ENCODE measurements at places on chromosomes 16 and 17.

GRCh38 chr17:17710728-17711541 lies 29.7 kb downstream of the RAI1 start:
- DNase-seq = no peak

DNA sequence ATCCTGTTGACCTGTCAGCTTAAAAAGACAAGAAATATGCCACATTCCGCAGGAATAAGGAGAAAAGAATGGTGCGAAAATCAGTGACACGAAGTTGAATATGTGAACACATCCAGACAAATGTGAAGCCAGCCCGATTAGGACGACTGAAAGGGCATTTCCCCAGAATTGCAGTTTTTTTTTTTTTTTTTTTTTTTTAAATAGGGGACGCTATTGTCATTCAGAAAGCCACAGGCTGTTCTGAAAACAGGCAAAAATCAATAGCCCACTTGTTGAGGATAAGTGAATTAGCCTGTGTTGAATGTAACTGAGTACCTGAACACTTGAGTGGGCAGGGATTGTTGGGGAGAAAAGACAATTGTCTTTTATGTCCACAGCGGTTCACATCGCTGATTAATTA lies 507.1 kb downstream of the WWOX start:
- peak; percentile 2 for DNase-seq

- no peak for DNase-seq
These were observed 127.8 kb upstream of the CDC42EP4 start for GRCh38 chr17:73439597-73439996.

DNA sequence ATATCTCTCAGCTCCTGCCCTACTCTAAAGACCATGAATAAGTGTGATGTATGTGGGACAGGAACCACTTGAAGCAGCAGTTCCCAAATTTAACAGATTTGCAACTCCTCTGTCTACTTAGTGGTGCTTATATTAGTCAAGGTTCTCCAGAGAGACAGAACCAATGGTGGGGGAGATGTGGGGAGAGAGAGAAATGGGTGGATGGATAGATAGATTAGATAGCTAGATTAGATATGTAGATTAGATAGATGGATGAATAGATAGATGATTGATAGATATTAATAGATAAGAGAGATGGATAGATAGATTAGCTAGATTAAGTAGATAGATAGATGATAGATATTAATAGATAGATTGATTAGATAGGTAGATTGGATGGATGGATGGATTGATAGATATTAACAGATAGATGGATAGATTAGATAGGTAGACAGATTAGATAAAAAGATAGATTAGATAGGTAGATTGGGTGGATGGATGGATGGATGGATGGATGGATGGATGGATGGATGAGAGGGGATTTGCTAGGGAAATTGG lies 154.0 kb upstream of the NOL11 start:
- DNase-seq = no peak

DNA sequence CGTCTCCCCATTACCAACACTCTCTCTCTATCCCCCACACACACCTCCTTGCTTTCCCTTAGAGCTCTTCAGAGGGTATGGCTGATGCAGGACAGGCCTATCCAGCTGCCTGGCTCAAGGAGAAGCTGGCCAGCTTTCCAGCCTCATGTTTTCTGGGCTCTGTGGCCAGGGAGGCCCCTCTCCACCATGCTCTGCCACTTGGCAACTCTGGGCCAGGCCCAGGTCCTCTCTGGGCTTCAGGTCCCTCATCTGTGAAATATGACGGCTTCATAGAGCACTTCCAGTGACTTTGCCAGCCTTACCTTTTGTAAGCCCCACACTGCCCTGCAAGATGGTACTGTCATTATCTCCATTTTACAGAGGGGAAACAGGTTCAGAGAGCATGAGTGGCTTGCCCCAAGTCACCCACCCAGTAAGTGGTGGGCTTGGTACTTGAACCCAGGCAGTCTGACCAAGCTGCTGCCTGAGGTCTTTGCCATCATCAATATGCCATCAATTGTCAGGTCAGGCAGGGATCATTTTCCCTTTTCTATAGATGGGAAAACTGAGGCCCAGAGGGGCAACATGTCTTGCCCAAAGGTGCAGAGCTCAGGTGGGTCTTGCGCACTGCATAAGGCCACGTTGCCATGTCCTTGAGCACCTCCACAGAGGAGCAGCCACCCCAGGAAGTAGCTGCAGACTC lies 548 bp upstream of the ADGRG5 start:
- peak; percentile 4 for DNase-seq

- no peak for DNase-seq
These were observed 2.7 kb upstream of the PABPN1L start for GRCh38 chr16:88868974-88869672.

GRCh38 chr17:35254107-35254773 lies 11.4 kb downstream of the SLFN5 start:
- DNase-seq = no peak

- DNase-seq = no peak
These were observed 23.8 kb downstream of the SHISA9 start for GRCh38 chr16:12925026-12925800.

DNA sequence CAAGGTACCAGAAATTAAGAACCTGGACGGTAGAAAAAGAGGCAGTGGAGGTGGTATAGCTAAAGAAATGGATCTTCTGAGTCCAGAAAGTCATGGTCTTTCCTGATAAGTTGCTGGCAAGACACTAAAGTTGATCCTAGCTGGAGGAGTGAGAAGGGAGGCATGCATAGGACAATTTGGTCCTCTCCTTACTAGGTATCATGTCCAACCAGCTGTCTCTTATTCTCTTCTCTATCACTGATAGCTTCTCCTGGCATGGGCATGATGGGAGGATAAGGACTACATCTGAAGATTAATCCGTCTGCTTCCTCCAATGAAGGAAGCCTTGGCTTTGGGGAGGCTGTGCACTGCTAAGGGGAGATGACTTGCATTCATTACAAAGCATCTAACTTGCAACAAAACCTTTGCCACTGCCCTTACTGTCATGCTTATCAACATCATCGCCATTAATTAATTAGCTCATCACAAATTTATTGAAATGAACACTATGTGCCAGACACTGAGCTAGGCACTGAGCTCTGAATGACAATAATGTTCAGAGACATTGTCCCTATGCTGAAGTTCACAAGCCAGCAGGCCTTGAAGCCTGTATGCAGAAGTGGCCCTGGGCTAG lies 3.1 kb upstream of the FAM117A start:
- DNase-seq = no peak

DNA sequence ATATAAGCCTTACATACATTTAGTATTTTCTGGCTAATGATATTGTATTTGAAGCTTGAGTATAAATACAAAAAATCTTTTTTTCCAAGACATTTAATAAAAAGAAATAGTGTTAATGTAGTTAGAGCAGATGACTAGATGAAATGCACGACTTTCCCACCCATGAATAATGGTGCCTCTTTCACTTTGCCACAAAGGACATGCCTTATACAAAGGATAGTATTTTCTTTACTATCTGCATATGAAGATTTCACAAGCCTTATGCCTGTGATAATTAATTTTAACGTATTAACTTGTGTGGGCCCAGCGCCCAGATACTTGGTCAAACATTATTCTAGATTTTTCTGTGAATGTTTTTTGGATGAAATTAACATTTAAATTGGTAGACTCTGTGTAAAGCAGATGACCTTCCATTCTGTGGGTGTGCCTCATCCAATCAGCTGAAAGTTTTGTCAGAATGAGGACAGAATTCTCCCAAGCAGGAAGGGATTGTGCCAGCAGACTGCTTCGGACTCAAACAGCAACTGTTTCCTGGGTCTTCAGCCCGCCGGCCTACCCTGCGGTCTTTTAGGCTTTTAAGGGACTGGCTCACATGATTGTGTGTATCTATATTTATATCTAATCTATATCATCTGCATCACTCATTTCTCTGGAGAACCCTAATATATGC lies 115.4 kb downstream of the USP22 start:
- DNase-seq = no peak

DNA sequence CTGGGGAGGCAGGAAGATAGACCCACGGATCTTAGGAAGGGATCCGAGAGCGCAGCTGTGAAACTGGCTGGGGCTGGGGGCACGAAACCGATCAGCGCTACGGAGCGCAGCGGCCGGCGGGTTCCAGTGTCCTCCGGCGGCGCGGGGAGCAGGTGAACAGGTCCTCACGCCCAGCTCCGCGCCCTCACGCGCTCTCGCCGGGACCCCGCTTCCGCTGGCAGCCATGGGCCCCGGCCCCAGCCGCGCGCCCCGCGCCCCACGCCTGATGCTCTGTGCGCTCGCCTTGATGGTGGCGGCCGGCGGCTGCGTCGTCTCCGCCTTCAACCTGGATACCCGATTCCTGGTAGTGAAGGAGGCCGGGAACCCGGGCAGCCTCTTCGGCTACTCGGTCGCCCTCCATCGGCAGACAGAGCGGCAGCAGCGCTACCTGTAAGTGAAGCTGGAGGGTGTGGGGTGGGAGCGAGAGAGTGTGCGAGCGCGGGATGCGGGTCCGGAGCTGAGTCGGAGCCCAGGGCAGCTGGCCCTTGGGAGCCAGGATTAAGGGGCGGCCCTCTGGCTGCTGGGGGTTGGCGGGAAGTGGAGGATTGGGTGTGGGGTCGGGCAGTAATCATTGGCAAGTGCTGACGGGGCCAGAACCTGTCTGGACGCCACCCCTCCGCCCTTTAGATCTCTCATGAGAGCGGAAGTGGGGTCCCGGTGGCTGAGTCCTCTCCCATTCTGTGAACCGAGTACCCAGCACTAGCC lies 479 bp downstream of the ITGA3 start:
- peak; percentile 64 for DNase-seq

- DNase-seq = no peak
These were observed 2.7 kb downstream of the FOXJ1 start for GRCh38 chr17:76138234-76138895.

DNA sequence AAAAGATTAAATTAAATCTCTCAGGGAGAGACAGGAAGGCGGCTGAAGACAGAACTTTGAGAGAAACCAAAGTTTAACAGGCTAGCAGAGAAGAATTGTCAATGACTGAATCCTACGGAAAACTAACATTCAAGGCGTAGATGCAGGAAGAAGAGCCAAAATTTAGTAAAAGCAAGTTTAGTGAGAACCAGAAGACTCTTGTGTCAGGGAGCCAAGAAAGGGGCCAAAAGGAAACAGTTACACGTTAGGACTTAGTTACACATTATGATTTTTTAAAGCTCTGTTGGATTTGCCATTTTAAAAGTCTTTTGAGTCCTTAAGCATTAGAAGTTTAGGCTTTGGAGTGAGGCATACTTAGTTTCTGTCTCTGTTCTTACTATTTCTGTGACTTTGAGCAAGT lies 164.6 kb downstream of the CHD9 start:
- no peak for DNase-seq

- DNase-seq = peak; percentile 44
These were observed 70.8 kb upstream of the TNRC6C start for GRCh38 chr17:77887464-77888241.

DNA sequence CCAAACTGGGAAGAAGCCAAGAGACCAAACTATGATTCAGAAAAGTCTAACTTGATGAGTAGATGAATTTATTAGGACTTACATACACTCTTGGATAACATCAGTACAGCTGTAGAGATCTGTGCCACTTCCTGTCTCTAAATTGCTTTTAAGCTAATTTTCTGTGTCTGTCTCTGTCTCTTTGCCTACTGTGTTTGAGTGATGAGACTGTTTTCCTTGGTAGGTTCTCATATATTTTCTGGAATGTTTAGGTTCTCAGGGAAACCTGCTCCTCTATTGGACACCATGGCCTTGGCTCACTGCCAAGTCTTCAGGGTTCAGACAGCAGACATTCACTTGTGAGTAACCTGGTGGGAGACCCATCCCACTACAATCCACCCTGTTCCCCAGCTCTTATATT lies 103.5 kb upstream of the KIF2B start:
- DNase-seq = no peak

DNA sequence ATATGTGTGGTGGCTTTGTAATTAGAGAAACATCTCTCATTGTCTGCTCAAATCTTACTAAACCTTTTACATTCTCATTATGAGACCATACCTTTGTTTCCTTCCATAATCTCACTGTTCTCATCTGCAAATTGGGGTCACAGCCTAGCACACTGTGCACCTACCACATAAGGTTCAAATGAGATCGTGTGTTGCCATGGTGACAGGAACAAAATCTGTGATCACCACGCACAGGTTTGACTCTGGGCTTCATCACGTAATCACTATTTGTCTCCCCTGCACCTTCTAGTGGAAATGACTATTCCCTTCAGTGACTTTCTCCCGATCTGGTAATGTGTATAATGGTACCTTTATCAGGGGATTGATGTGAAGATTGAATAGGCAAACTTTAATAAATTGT lies 26.1 kb downstream of the CDH8 start:
- DNase-seq = no peak

DNA sequence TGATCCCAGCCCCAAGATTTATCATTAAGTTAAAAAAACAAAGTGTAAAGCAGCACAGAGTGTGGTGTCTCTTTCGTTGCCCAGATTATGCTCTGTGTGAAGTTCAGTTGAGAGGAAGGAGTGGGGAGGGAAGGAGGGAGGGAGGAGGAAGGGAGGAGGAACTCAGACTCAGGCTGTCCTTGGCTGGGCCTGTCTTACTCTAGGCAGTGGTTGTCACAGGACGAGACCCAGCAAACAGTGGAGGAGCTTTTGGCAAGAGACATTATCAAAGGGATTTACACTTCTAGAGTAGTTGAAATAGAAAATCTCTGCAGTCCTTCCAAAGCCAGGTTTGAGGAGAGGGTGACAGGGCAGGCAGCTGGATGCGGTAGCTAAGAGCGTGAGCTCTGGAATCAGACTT lies 27.8 kb downstream of the KNOP1 start:
- no peak for DNase-seq

GRCh38 chr17:32489320-32490100 lies 2.7 kb downstream of the CDK5R1 start:
- no peak for DNase-seq

- DNase-seq = no peak
These were observed 769.6 kb downstream of the CDH11 start for GRCh38 chr16:64352246-64352645.

GRCh38 chr17:37177254-37177870 lies 198.4 kb upstream of the C17orf78 start:
- no peak for DNase-seq

DNA sequence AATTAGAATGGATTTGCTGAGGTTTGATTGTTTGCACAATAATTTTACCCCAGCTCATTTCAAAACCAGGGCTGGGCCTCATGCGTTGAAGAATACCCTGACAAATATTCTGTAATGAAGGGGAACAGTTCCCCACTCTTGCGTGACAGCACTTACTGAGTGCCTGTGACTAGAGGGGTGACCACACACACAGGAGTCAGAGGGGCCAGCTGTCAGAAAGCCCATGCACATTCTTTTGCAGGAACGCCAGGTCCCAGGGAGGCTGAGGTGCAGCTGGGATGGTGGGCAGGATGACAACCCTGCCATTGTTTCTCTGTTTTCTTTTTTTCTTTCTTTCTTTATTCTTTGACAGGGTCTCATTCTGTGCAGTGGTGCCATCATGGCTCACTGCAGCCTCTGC lies 44.6 kb downstream of the SMPD3 start:
- DNase-seq = no peak

GRCh38 chr17:9837551-9838471 lies 12.1 kb downstream of the GLP2R start:
- no peak for DNase-seq

- no peak for DNase-seq
These were observed 389.7 kb downstream of the SOX9 start for GRCh38 chr17:72510351-72511016.

GRCh38 chr16:64659866-64660265 lies 462.0 kb downstream of the CDH11 start:
- DNase-seq = no peak
